ENCODE measurements at places on chromosomes 5 and 9. TPM values are rescaled to one million over a fixed set of nuclear protein-coding genes. Genes with fewer than 3 reads are reported as not detected.

- H3K4me3 ChIP-seq = no peak overlapping the region
- no peak overlapping the region for H3K27ac ChIP-seq
- DNase-seq = no peak
Observed at GRCh38 chr5:154590093-154590724, 112.2 kb upstream of the HAND1 start.

DNA sequence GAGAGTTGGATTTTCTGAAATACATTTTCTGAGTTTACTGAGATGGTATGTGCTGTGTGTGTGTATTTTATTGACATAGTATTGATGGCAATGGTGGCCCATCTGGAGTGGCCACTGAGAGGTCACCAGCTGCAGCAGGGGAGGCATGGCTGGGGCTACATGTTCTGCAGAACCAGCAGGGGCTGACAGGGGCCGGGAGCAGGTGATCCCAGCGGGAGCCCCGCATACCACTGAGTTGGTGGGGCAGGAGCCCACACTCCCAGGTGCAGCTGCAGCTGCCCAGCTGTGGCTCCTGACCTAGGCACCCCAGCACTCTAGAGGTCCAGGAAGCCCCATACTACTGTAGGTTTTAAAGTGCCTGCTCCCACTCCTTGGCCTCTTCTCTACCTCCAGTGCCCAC, 1044.2 kb upstream of the CDH9 start:
- DNase-seq = no peak
- no peak overlapping the region for H3K4me3 ChIP-seq
- H3K36me3 ChIP-seq = no peaks in the 10 kb centered on the region
- H3K27me3 ChIP-seq = no peaks in the 10 kb centered on the region
- H3K4me1 ChIP-seq = no peaks in the 10 kb centered on the region
- no peak overlapping the region for H3K27ac ChIP-seq

DNA sequence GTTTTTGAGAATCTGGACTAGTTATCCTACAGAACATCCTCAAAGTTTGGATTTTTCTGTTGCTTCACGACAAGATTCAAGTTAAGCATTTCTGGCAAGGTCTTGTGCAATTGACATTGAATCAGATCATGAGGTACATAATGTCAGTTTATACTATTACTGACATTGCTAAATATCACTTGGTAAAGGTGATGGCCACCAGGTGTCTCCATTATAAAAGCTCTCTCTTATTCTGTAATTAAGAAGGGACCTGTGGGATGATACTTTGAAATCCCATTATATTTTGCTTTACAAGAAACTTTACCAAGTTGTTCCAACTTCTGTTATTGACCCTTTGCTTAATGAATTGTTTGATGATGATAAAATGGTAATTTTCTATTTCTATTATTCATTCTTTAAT, 131.0 kb upstream of the ASTN2 start:
- no peak for DNase-seq
- H3K27ac ChIP-seq = no peak overlapping the region
- H3K4me1 ChIP-seq = no peaks in the 10 kb centered on the region
- no peaks in the 10 kb centered on the region for H3K36me3 ChIP-seq
- no peak overlapping the region for H3K4me3 ChIP-seq
- no peaks in the 10 kb centered on the region for H3K27me3 ChIP-seq

SMIM33 gene
- total RNA-seq = not detected
